ENCODE measurements at places on chromosomes 2 and 18. TPM values are rescaled to one million over a fixed set of nuclear protein-coding genes. Genes with fewer than 3 reads are reported as not detected.

DNA sequence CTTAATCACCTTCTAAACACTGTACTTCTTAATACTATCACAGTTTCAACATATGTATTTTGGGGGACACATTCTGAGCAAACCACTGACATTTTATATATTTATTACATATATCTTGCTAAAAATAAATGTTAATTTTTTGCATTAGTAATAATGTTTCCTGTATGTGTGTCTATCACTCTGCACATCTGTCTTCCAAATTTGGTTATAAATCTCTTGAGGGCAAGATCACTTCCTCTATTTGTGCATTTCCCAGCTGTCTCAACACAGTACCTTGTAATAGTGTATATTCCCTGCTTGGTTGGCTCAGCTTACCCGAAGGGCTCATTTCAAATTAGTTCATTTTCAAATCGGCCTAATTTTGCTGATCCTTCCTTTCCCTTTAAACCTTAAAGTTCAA is 617.1 kb upstream of the GYPC start:
- no peak overlapping the region for H3K4me3 ChIP-seq
- no peaks in the 10 kb centered on the region for H3K27me3 ChIP-seq

GRCh38 chr18:39685303-39685902 is 2119.8 kb upstream of the CELF4 start:
- H3K27me3 ChIP-seq, result no peaks in the 10 kb centered on the region
- no peaks in the 10 kb centered on the region for H3K36me3 ChIP-seq
- H3K4me1 ChIP-seq, result no peaks in the 10 kb centered on the region
- no peak for DNase-seq
- no peak overlapping the region for H3K4me3 ChIP-seq

- no peak overlapping the region for H3K27ac ChIP-seq
- H3K27me3 ChIP-seq, result no peaks in the 10 kb centered on the region
- DNase-seq, result no peak
- H3K4me1 ChIP-seq, result no peaks in the 10 kb centered on the region
- H3K4me3 ChIP-seq, result no peak overlapping the region
These were observed 136.1 kb upstream of the CHAC2 start for GRCh38 chr2:53631313-53632125.

DNA sequence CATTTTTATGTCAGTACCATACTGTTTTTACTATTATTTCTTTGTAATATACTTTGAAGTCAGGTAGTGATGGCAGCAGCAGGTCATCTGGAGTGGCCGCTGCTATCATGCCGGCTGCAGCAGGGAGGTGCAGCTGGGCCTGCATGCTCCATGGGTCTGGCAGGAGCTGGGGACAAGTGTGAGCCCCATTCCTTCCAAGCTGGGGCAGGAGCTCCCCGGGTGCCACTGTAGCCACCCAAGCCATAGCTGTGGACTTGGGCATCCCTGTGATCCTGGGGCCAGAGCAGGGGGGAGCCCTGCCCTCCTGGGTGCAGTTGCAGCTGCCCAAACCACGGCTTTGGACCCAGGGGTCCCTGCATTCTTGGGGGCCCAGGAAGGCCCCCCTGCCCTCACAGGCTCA is 59.2 kb downstream of the CSRNP3 start:
- H3K27me3 ChIP-seq, result no peaks in the 10 kb centered on the region
- no peak overlapping the region for H3K27ac ChIP-seq
- no peak overlapping the region for H3K4me3 ChIP-seq
- H3K36me3 ChIP-seq, result no peaks in the 10 kb centered on the region
- no peak for DNase-seq

FAM228B gene
- total RNA-seq, result 9.6 TPM

- no peaks in the 10 kb centered on the region for H3K27me3 ChIP-seq
- no peak for DNase-seq
- no peak overlapping the region for H3K27ac ChIP-seq
- no peaks in the 10 kb centered on the region for H3K36me3 ChIP-seq
These were observed 141.5 kb upstream of the NDUFV2 start for GRCh38 chr18:8960740-8961657.

TRIM43 gene
- total RNA-seq, result not detected

- no peak for DNase-seq
- no peaks in the 10 kb centered on the region for H3K36me3 ChIP-seq
- peaks cover 5% of the 10 kb centered on the region for H3K4me1 ChIP-seq
- H3K4me3 ChIP-seq, result no peak overlapping the region
- peaks cover 17% of the 10 kb centered on the region for H3K27me3 ChIP-seq
These were observed 102.6 kb downstream of the DYSF start for GRCh38 chr2:71555798-71556454.

DSG4 gene
- total RNA-seq, result 0.89 TPM

DNA sequence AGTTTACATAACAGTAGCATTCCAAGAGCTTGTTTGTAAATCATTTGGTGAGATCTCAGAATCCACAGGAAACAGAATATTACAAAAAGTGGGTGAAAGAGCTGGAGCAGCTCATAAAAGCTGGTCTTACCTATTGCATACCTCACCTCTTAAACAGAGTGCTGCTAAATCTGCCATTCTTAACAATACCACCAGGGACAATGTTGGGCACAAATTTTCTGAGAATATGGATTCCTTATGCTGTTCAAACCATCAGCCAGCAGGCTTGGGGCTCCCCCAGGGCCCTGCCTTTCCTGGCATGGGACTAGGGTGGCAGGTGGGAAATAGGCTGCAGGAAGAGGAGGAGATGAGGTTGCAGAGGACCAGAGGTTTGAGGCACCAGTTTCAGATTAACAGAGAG is 55.6 kb downstream of the TGFA start:
- H3K4me1 ChIP-seq, result no peaks in the 10 kb centered on the region
- H3K27ac ChIP-seq, result no peak overlapping the region
- H3K27me3 ChIP-seq, result no peaks in the 10 kb centered on the region
- DNase-seq, result no peak
- H3K36me3 ChIP-seq, result no peaks in the 10 kb centered on the region

TMEM17 gene
- total RNA-seq, result 6.1 TPM

DNA sequence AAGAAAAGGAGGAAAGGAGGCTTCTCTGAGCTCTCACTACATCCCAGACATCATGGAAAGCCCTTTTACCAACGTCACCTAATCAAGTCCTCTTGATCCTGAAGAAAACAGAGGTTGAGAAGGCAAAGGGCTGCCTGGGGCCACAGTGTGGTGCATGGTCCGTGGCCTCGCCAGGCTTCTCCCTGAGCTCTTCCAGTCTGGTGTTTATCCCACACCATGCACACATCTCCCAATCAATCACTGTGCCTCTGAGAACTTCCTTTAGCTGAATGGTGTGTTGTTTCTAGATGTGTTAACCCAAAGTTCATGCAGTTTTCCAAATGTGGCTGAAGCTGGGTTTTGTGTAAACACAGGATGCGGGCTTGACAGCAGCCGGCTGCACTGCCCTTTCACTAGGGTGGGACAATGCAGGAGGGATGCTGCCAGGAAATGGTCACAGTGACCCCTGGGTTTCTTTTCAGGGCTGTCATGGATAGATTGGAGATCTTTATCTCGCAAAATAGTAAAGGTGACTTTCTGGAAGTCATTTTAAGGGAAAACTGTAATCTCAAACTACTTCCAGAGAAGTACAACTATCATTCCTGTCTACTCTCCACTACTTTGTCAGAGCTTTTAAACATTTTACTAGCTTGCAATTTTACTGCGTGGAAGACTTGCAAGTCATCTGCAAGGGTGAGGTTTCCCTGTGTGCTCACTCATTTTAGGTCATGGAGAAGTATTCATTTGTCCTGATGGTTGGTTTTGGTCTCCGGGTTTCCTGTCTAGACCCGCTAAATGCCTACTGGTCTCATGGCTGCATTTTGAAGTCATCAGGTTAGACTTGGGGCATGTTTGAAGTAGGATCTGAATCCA is 54.6 kb downstream of the IL1R2 start:
- no peak for DNase-seq
- H3K36me3 ChIP-seq, result no peaks in the 10 kb centered on the region
- no peak overlapping the region for H3K27ac ChIP-seq
- H3K4me1 ChIP-seq, result peaks cover 47% of the 10 kb centered on the region
- no peak overlapping the region for H3K4me3 ChIP-seq

PHOSPHO2 gene
- total RNA-seq, result 4.7 TPM

GRCh38 chr2:159427048-159427447 is 140.5 kb upstream of the WDSUB1 start:
- H3K27me3 ChIP-seq, result no peaks in the 10 kb centered on the region
- no peak overlapping the region for H3K4me3 ChIP-seq
- H3K36me3 ChIP-seq, result peaks cover 65% of the 10 kb centered on the region

ADAM17 gene
- total RNA-seq, result 32.7 TPM

DNA sequence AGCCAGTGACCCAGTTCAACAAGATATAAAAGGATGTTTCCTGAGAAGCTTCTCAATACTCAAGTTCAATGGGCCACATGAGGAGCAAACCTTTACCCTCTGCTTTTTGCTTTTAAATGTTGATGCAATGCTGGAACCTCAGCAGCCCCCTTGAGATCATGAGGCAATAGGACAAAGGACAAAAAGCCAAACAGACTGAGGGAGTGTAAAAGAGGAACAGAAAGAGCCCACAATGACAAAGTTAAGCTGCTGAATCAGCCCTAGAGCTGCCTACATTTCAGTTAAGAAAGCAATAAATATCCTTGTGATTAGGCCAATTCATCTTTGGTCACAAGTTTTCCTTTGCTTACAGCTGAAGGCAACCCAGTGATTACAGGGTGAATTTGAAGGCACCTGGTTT is 76.9 kb downstream of the MRO start:
- H3K4me1 ChIP-seq, result no peaks in the 10 kb centered on the region
- no peaks in the 10 kb centered on the region for H3K27me3 ChIP-seq
- DNase-seq, result no peak
- no peaks in the 10 kb centered on the region for H3K36me3 ChIP-seq

C1GALT1C1L gene
- total RNA-seq, result not detected

ALPG gene
- total RNA-seq, result not detected

GRCh38 chr2:68556381-68556780 is 87.0 kb upstream of the PROKR1 start:
- H3K27me3 ChIP-seq, result no peaks in the 10 kb centered on the region
- H3K4me1 ChIP-seq, result no peaks in the 10 kb centered on the region
- no peak overlapping the region for H3K4me3 ChIP-seq
- DNase-seq, result no peak
- H3K27ac ChIP-seq, result no peak overlapping the region
